NCI-H524 (cell line): ENCODE measurements at places on chromosomes 5 and 9.

DNA sequence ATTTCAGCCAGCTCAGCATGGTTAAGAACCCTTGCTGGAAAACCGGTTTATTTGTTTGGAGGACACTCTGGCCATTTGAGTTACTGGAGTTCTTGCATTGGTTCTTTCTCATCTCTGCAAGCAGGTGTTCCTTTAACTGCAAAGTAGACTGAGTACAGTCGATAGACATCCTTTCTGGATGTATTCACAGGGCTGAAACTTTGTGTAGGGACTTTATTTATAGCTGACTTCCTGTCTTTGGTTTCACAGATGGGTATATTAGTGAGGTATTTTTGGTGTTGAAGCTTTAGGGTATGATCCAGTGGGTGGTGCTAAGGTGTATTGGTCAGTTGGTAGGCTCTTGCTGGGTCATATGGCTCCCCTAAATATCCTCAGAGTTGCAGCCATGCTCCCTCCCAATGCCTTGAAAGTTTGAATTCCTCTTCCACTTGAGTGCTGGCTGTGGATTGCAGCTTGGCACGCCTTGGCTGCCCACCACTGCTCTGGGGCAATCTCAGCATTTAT lies 666.0 kb upstream of the COX7C start:
- DNase-seq = no peak

DNA sequence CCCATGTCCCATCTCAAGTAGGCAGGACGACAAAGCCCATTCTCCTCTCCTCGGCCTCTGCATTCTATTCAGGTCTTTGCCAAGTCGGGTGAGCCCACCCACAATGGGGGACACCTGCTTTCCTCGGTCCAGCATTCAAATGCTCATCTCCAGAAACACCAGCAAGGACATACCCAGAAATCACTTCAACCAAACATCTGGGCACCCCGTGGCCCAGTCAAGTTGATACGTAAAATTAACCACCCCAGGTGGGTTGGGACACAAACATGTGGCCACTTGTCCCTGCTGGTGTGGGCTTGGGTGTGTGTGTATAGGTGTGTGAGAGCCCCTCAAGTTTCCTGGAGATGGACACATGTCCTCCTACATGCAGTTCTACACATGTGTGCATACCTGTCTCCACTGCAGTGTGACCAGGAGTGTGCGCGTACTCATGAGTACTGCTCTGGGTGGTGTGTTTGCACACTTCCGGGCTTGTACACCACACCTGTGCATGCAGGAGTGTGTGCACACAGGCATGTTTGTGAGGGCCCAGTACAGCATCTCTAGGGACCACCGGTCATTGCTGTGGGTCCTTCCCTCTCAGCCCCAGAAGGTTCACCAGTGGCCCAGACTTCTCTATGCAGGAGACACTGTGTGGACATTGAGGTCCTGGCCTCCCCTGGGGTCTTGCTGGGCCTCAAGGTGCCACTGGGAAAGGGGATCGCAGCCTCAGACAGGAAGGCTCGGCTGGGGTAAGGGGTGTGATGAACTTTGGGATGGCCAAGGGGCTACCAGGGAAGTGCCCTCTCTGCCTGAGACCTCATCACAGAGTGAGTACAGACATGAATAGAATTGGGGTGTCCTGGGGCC lies 35.4 kb upstream of the RXRA start:
- no peak for DNase-seq

GRCh38 chr5:150945947-150946346 lies 41.2 kb upstream of the ZNF300 start:
- no peak for DNase-seq

GRCh38 chr9:5402217-5402616 lies 35.5 kb downstream of the PLGRKT start:
- peak; percentile 51 for DNase-seq

- no peak for DNase-seq
These were observed 53.9 kb downstream of the SNX18 start for GRCh38 chr5:54571462-54571861.

- DNase-seq = no peak
These were observed 218.3 kb downstream of the ADAMTSL1 start for GRCh38 chr9:18692268-18692667.

DNA sequence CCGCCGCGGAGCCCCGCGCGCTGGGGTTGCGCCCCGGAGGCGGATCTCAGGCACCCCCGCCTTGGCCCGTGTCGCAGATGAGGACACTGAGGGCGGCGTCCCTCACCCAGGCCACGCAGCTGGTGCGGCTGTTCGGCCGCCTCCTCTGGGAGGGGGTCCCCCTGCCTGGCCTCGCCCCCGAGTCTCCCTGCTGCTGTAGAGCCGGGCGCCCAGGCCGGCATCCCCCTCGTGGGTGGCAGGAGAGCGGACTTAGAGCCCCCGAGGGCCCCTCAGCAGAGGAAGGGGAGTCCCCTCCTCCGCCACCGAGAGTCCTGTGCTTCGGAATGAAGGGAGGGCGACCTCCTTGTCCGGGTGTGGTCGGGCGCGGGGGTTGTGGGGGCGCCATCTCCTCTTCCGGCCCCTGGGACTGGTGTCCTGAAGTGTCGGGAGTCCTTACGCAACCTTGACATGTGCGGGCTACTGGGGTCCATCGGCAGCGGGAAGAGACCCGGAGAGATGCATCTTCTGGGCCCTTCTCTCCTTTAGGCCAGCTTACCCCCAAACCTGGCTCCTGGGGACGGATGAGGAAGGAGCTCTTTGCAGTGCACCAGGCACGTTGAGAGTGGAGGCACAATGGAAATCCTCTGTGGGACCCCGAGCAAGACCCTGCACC lies 11.7 kb upstream of the EXOSC2 start:
- DNase-seq = no peak

GRCh38 chr9:27451207-27451797 lies 72.8 kb upstream of the IFNK start:
- peak; percentile 75 for DNase-seq

- no peak for DNase-seq
These were observed 57.6 kb downstream of the MAMDC2 start for GRCh38 chr9:70101265-70101664.

GRCh38 chr5:168086746-168087145 lies 204.7 kb upstream of the WWC1 start:
- no peak for DNase-seq

GRCh38 chr9:20940447-20941173 lies 90.8 kb downstream of the HACD4 start:
- no peak for DNase-seq

DNA sequence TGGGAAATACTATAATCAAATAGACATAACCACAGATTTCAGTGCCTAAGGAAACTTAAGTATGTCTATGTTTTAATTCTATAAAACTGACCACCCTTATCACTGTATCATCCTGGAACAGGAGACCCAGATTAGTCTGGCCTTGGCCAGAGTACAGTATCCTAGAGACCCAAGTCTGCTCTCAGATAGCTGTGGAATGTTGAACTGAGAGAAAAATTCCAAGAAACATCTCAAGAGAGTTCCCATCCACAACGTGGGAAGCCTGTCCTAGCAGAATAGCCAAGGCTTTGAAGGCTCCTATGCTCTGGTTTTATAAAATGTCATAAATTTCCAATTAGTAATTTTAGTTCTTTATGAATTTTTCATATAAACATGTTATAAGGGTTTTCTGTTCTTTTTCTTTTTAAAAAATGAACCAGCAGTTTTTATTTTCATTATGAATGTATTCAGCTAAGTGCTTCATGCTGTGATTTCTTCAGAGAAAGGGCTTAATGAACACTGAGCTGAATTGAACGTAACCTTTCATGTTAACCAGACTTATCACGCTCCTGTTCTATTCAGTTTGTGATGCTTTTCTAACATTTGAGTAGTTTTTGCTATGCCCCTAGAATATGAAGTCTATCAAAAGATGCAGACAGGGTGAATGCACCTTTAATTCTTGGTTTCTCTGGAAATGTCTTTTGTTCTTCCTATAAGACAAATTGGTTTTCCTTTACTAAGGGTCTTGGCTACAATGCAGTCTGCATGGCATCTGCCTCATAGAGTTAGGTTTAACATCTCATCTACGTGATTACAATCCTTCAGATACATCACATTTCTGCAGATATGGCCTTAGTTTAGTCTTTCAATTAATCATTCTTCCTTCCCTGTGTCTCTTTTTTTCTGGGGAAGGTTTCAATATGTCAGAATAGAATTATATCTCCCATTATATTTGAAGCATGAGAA lies 230.8 kb downstream of the CYLC2 start:
- no peak for DNase-seq

GRCh38 chr9:13383216-13383615 lies 103.7 kb upstream of the MPDZ start:
- no peak for DNase-seq

- no peak for DNase-seq
These were observed 21.8 kb downstream of the MEF2C start for GRCh38 chr5:88861231-88861630.

- DNase-seq = no peak
These were observed 353.9 kb downstream of the ASTN2 start for GRCh38 chr9:117060963-117061362.

DNA sequence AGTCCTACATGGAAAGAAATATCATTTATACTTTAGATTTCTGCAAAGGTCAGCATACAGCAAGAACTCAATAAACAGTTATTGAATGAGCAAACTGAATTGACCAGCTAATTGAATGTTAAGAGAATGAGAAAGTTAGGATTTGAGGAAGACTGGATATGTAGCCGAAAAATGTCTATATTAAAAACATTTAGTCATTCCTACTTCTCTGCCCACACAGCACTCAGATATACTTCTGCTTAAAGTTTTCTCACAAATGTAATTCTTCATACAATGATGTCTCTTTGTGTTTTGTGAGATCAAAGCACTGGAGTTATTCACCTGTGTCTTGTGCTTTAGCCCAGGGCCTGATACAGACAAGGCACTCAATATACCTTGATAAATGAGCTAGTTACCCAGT lies 188.6 kb downstream of the PARP8 start:
- no peak for DNase-seq

GRCh38 chr5:173891308-173892116 lies 3.4 kb downstream of the CPEB4 start:
- no peak for DNase-seq

DNA sequence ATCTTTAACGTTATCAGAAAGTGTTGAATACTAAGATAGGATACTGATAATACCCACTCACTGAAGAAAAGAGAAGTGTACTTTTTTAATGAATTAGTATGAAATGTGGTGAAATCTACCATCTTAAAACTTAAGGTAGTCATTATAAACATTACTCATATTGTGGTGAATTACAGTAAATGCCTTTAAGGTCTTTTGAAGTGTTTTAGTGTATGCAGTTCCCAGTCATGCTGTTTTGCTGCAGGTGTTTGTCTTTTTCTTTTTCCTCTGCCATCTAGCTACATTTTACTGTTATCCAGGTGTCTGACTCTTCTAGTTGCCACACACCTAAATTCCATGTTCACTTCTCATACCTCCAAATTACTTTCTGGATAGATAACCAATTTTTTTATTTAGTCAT lies 72.6 kb downstream of the ERMP1 start:
- DNase-seq = no peak

DNA sequence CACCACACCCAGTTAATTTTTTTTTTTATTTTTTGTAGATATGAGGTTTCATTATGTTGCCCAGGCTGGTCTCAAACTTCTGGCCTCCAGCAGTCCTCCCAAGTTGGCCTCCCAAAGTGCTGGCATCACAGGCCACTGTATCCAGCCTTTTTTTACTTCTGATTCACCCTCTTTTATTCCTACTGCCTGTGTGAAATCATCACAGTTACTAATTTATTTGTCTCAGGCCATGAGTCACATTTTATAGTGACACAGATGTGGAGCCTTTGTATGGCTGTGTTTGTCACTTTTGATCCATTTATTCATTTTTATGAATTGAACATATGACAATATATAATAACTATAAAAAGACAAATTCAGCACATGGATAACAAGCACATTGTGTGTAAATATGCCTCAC lies 67.1 kb upstream of the SNX2 start:
- no peak for DNase-seq

- DNase-seq = no peak
These were observed 9.1 kb downstream of the NOTCH1 start for GRCh38 chr9:136536721-136537241.

DNA sequence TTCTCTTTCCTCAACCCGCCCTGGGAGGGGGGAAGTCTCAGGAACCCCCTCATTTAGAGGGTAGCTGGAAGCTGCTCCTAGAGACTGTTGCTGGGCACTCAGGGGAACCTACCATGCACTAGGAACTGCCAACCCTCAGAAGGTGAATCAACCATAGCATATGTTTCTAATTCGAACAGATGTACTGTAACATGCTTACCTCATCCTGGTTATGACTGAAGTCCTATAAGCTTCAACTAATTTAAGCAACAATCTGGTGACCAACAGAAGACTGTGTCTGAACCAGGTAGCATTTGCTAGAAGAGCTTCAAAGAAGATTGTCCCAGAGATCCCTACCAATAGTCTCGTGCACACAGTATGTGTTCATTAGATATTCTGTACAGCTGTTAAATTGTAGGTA lies 5.7 kb upstream of the PRDM6 start:
- DNase-seq = peak; percentile 35

DNA sequence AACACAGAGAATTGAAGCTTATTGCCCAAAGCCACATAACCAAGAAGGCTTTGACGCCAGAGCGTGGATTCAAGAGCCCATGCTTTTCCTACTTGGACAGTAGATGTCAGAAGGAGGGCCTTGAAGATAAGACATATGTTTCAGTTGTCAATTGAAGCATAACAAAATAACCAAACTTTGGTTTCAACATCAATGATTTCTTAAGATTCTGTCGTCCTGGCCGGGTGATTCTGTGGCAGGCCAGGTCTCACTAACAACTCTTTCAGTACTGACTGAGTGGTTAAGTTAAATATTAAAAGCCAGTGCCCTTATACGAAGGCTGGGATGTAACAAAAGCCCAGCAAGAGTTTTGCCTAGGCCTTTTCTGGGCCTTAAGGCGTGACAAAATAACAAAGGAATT lies 94.0 kb downstream of the RCL1 start:
- DNase-seq = no peak
